8988T (cell line): ENCODE measurements at places on chromosomes 2 and 18.

GRCh38 chr2:204340511-204340910 lies 204.8 kb upstream of the PARD3B start:
- DNase-seq, result no peak

DNA sequence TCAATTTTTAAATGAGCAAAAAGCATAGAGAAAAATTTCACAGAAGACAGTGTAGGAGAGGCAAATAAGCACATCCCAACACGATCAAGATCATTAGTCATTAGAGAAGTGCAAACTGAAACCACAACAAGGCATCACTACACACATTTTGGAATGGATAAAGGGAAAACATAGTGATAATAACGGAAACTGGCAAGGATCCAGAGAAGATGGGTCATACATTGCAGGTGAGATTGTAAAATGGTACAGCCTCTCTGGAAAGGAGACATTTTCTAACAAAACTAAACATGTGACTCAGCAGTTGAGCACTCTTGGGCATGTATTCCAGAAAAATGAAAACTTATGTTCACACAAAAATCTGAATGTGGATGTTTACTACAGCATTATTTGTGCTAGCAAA lies 98.3 kb upstream of the TMEM17 start:
- no peak for DNase-seq

DNA sequence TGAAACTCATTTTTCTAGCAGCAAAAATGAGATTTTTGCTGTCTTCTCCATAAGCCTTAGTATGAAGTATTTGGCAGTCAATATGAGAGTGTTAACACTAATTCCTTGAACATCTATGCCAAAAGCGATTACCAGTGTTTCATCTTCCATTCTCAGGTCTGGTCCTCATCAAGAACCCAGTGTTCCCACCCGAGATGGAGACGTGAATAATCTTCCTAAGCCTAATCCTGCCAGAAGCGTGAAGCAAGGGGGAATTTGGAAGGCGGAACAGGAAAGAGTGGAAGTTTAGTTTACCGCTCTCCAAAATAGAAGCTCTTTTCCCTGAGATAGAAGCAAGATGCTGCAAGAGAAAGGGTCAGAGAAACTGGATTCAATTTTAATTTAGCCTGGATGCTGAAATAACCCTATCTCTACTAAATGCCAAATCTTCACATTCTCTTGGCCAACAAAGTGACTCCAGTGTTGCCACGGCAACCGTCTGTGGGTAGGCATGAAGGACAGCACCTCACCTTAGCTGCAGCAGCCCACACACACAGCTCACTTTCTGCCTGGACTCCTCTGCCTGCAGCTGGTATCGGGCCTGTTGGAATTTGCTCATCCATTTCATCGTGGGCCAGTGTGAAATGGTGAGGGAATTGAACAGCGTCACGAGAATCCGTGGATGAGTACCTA lies 711.1 kb downstream of the CBLN2 start:
- no peak for DNase-seq

- no peak for DNase-seq
Observed at GRCh38 chr2:108616751-108617161, 82.5 kb downstream of the LIMS1 start.

GRCh38 chr18:22168360-22168921 lies 948 bp upstream of the GATA6 start:
- peak; percentile 94 for DNase-seq

- no peak for DNase-seq
Observed at GRCh38 chr2:6372317-6372901, 493.3 kb downstream of the CMPK2 start.

DNA sequence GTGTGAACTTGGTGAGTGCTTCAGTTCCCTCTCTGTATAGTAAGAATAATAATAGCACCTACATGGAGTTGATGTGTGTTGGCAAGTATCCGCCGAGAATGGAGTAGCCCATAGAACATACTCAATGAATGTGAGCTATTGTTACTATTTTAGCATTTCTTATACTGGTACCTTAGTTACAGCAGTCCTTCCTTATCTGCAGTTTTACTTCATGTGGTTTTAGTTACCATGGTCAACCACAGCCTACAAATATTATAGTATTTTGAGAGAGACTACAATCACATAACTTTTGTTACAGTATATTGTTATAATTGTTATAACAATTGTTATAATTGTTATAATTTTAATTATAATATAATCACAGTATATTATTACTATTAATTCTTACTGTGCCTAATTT lies 152.5 kb upstream of the RASGRP3 start:
- DNase-seq, result no peak

DNA sequence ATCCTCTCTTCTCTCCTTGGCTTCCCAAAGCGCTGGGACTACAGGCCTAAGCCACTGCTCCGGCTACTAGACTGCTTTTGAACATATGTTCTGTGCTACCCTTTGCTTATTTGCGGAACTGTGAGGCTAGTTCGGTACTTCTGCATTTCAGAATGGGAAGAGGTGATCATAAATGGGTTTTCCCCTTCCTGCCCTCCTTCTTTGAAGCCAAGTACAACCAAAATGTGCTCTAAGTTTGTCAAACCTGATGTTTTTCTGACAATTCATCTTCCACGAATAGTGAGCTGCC lies 1.7 kb upstream of the ESCO1 start:
- no peak for DNase-seq

GRCh38 chr2:8893474-8893873 lies 56.1 kb upstream of the KIDINS220 start:
- DNase-seq, result no peak

- no peak for DNase-seq
Observed at GRCh38 chr18:8003878-8004675, 437.0 kb downstream of the PTPRM start.
